Astrocyte of the spinal cord (primary cell): ENCODE measurements at places on chromosomes 2 and 18.

DNA sequence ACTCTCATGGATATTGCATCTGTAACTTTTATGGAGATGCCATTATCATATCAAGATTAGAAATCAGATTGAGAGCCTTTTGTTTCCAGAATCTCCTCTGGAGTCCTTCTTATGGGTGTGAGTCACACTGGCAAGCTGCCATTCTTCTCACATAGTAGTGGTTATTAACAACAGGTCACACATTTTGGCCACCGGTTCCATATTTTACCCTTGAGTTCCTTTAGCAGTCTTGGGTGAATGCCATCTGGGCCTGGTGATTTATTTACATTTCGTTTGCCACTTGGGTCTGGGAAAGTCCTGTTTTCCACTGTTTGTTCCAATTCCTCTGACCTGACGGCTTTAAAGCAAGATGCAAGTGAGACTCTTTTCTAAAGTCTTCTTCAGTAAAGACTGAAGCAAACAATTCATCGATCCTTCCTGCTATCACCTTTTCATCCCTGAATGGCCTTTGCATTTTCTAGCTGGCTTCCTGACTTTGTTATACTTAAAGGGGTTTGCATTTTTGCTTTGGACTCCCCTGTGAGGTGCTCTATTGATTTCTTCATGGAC, 80.5 kb upstream of the CAVIN2 start:
- peak; percentile 95 for DNase-seq

DNA sequence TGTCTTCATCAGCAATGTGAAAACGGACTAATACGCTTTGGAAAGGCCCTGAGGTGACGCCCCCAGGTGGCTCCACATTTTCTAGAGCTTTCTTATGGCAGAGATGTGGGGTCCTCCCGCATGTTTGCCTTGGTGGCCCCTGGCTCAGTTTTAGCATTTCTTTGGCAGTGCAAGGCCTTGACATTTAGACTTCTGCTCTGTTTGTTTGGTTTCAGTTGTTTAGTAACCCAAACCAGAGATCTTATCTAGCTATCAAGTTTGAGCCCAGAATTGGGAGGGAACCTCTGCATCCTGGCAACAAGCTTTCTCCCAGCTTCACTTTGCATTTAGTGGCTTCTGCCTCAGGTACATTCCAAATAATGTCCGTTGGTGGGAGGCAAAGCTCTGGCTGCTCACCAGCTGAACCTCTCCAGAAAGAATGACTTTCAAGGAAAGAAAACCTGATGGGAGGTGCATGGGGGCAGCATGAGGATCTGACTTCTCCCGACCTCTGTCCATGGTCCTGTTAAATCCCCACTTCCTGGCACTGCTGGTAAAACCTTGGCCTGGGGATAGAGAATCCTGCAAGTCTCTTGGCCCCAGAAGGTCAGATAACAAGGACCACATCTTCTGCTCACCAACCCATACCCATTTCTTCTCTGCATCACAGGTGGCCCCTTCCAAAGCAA, 12.0 kb upstream of the MBP start:
- DNase-seq: no peak

- no peak for DNase-seq
These were observed 11.3 kb upstream of the AGXT start for GRCh38 chr2:240857039-240858008.

- DNase-seq: no peak
These were observed 66.4 kb upstream of the BOD1L2 start for GRCh38 chr18:57080479-57080878.

DNA sequence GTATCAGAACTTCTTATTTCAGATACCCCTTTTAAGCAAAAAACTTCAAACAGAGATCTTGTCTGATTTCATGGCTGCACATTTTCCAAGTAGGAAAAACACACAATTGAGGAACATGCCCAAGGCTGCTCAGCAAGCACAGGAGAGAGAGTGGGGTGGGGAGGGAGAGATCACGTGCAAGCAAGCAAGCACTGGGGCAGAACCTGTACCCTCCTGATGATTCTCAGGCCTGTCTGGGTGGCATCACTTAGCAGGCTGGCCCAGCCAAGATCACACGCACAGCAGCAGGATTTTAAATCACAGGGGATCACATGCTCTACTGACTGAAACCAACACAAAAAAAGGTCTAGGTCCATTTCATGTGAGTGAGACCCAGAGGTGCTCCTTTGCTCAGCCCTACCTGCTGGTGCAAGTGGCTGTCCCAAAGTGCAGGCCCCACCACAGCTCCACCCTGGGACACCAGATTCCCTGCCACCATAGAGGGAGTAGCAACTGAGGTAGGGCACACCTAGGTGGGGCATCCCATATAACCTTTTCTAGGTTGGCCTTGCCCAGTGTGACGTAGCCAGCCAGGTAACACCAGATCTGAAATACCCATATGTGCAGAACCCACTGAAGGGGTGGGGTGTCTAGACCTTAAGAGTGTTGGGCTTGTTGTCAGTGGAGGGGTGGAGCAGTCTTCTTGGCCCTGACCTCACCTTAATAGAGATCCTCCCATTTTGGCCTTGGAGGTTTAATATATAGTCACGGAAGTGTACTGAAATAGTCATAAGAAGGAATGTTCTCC, 1.8 kb upstream of the LYPD6B start:
- no peak for DNase-seq

DNA sequence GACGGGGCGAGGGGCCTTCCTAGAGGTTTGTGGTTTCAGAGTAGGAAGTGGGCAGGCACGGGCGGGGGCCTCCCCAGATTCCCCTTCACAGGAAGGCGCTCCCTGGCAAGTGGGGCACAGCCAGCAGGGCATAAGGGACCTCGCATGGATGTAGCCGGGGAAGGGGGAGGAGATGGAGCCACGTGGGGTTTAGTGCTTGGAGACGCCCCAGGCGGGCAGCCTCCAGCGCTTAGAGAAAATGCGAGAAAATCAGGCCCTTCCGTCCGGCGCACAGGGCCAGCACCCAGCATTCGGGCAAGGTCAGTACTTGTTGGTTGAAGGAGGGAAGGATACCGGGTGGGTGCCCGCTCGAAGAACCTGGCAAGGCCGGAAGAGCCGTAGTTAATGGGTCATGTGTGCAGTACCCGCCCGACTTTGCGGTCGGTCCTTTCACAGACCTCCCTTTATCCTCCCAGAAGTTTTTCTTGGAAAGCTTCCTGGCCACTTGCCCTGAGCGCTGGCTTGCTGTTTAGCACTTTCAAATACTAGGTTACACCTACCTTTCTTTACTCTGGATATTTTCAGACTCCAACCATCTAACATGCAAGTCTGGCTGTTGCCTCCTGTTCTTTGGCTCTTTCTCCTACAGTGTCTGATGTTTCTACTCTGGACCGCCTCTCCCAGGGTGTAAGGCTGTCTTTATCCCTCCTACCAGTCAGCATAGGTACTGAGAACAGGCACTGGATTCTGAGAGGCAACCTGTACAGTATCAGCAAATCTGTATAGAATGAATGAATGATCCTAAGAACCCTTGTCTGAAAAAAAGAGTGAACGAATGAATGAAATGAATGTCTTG, 78.1 kb downstream of the CIB4 start:
- DNase-seq: peak; percentile 61
